ENCODE measurements at places on chromosomes 6 and 20.

- no peak for DNase-seq
Observed at GRCh38 chr6:36735110-36736071, 37.8 kb downstream of the RAB44 start.

- no peak for DNase-seq
Observed at GRCh38 chr20:11675920-11676629, 241.6 kb upstream of the BTBD3 start.

DNA sequence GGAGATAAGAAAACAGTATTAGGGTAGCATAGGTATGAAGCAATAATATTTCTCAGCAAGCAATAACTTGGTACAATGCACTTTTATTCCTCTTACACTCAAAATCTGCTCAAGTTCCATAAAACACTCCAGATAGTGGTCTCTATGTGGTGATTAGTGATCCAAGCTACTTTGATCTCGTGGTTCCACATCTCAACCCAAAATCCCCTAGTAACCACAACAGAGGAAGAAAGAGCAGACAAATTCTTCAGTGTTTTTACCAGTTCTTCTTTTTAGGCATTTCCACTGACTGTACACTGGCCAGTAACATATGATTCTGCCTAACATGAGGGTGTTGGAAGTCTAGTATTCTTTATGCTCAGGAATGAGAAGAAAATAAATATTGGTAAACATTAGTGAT lies 309.0 kb upstream of the PTCHD4 start:
- no peak for DNase-seq

- no peak for DNase-seq
Observed at GRCh38 chr20:51016521-51016920, 6.4 kb downstream of the KCNG1 start.

- DNase-seq, result no peak
Observed at GRCh38 chr6:102853249-102853955, 1459.9 kb downstream of the GRIK2 start.

GRCh38 chr6:35152067-35152707 lies 11.0 kb upstream of the TCP11 start:
- no peak for DNase-seq

DNA sequence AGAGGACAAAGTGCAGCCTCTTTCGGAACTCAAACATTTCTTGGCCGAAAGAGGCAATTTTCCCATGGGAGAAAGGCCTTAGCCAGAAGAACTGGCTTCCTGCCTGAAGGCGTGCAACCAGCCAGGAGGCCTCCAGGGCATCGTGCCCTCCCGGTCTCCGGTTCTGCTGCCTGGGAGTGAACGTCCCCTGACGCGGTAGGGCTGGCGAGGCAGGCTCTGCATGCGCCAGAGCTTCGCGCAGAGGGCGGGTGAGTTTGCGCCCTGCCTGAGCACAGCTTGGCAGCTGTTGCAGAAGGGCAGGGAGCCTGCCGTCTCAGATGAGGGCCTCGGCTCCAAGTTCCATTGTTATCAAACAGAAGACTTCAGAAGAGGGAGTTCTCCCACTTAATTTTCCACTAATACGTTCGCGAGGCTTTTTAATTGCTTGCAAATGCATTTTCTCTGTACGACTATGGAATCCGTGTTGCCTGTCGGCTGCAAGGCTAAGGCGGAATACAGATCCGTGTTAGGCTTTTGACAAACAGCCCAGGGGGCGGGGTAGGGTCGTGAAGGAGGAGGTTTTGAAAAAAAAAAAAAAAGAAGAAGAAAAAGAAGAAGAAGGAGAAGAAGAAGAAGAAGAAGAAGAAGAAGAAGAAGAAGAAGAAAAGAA lies 5.5 kb upstream of the TFAP2D start:
- no peak for DNase-seq

DNA sequence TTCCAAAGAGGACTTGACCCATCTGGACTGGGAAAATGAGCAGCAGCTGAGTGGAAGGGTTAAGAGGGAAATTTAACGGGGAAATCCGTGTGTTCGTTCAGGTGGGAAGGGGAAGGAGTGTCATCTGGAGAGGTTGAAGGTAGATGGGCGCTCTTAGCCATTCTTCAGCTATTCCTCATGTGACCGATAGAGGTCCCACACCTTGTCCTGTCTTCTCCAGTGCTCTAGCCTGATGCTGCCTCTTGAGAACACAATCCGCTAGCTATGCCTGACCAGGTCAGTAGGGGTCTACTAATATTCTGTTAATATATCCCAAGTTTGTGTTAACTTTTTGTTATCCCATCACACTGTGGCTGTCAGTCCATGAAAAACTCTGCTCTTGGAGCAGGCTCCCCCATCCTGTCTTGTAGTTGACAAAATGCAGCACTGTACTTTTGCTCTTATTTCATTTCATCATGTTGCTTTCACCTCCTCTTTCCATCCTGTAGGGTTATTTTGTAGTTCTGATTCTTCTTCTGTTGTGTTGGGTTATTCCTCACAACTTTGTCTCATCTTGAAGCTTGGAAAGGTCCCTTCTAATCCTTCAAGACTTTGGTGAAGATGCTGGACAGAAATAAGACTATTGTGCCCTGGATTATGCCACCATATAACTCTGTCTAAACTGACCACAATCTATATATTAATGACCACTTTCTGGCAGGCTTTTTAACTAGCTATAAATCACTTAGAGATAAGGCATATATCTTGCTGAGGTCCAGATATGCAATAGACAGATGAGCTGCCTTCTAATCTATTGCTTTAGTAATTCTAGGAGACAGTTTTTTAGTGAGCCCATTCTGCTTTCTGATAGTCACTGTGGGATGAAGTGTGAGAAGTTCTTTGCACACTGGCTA lies 123.4 kb upstream of the SUPT3H start:
- peak; percentile 39 for DNase-seq

DNA sequence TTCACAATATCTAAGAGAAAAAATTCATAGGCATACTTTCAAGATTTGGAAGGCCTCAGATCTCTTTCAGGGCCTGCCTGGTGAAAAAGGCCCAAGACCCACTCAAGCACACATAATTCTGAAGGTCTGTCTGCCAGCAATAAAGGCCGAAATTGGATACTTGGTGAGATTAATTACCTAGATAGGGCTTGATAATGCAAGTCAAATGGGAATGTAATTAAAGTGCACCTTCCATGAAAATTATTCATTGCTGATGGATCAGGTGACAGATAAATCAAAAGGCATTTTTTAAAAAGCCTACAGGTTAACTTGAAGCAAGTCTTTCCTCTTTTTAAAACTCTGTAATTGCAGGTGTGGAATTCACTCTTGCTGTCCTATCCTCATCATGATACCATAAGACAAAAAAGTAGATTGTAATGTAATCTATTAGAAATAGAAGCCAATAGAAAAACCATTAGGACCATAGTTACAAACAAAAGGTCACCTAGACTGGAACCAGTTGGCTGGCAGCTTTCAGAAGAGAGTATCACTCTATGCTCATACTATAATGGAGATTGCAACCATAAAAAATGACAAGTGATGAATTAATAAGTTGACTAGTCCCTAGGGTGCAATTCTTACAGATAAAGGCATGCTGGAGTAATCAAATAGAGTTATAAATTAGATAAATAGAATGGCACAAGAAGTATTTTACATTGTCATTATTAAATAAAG lies 77.3 kb downstream of the EPHA7 start:
- no peak for DNase-seq

GRCh38 chr6:12313992-12314589 lies 23.9 kb downstream of the EDN1 start:
- peak; percentile 33 for DNase-seq

DNA sequence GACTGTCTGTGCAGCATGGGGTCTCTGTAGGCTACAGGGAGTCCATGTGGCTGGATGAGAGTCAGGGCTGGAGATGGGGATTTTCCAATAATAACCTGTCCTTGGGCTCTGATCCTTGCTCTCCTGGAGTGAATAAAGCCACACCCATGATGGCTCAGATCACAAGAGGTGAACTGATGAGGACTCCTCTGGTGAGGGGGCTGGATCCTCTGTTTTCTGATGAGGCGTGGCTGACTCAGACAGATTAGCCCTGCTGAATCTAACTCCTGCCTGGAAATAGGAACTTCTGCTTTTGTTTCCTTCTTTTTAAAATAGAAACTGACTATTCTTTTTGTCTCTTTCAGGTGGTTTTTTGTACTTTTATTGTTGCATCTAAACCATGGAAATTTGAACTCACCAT lies 27.0 kb downstream of the CST9L start:
- DNase-seq, result no peak

Data from trophoblast cell (in vitro differentiated cells and primary cell).